ENCODE measurements at places on chromosomes 16 and 17.

GRCh38 chr16:65786916-65787315 is 579.6 kb upstream of the CDH5 start:
- DNase-seq, result peak; percentile 69

GRCh38 chr16:77387815-77388209 is 47.0 kb downstream of the ADAMTS18 start:
- DNase-seq, result no peak

- no peak for DNase-seq
These were observed 6.9 kb upstream of the EFTUD2 start for GRCh38 chr17:44906010-44906646.

- no peak for DNase-seq
These were observed 1.8 kb upstream of the PIK3R6 start for GRCh38 chr17:8869114-8869815.

- DNase-seq, result no peak
These were observed 52.4 kb upstream of the PMFBP1 start for GRCh38 chr16:72224260-72224768.

GRCh38 chr17:1107777-1108477 is 71.9 kb downstream of the ABR start:
- no peak for DNase-seq

DNA sequence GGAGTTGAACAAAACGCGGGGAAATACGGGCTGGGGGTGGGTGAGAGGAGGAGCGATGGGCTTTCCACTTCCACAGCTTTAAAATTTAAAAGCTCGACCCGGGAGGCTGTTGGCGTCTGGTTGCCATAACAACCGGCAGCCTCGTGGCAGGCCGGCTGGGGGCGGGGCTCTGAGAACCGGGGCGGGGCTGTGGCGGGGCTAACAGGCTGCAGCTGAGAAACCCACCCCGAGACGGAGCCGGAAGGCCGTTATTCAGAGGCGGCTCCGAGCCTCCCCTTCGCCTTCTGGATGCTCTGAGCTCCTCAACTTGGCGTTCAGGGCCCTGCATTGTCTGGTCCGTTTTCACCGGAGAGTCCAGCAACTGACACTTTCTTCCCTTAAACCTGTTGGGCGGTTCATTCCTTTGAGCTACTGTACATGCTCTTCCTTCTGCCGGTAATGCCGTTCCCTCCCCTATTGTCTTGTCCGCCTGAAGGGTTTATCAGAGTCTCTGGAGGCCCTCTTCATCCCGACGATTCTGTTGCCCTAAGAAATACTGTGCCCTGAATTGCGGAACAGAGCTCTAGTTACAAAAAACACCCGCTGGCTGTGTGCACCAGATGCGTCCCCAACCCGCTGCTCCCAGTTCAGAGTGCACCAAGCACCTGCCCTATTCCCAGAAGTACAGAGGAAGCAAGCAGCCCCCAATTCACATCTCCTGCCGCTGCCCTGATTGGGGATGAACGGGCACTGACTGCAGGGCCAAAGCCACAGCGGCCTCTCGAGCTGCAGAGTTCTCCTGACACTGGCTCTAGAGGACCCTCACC is 596 bp downstream of the DNAAF8 start:
- DNase-seq, result peak; percentile 87
